ENCODE measurements at places on chromosomes 12 and 14.

GRCh38 chr12:2179953-2180736 is 127.4 kb downstream of the CACNA1C start:
- DNase-seq, result no peak

- DNase-seq, result no peak
These were observed 598.7 kb downstream of the SOX5 start for GRCh38 chr12:23350808-23351207.

GRCh38 chr14:62957562-62957961 is 87.7 kb downstream of the KCNH5 start:
- no peak for DNase-seq

GRCh38 chr14:45364565-45365156 is 111.7 kb upstream of the MIS18BP1 start:
- no peak for DNase-seq

GRCh38 chr12:69024907-69025306 is 91.9 kb upstream of the CPM start:
- no peak for DNase-seq

GRCh38 chr14:91872011-91872501 is 4.7 kb upstream of the TC2N start:
- no peak for DNase-seq

GRCh38 chr14:54686219-54686870 is 119.4 kb downstream of the SAMD4A start:
- DNase-seq, result no peak

DNA sequence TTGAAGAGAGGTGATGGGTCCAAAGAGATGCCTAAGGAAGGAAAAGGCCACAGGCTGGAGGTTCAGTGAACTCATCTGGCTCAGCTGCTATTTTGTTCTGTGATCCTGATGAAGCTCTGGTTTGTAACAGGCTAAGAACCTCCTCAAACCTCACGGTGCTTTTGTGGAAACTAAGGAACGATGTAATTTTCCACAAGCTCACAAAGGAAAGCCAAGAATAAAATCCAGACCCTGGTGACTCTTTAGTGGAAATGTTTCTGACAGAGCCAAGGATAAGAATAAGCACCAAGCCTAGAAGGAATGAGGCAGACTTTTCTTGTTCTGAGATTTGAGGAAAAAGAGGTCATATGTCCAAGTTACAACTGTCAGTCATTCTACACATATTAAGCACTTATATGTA is 93.6 kb downstream of the SLC24A4 start:
- no peak for DNase-seq
